ENCODE measurements at places on chromosomes 12 and 14. TPM values are rescaled to one million over a fixed set of nuclear protein-coding genes. Genes with fewer than 3 reads are reported as not detected.

TXNDC16 gene
- total RNA-seq: 11.9 TPM

SLC6A15 gene
- not detected for total RNA-seq

NID2 gene
- total RNA-seq: 1.0 TPM

VRTN gene
- total RNA-seq: not detected

PAH gene
- not detected for total RNA-seq

SPIC gene
- not detected for total RNA-seq

SYNE2 gene
- 175 TPM for total RNA-seq

FGF23 gene
- not detected for total RNA-seq

P2RX2 gene
- total RNA-seq: not detected

MMP19 gene
- not detected for total RNA-seq

INSM2 gene
- total RNA-seq: not detected

DHRS2 gene
- total RNA-seq: 0.18 TPM

CAND1 gene
- 135 TPM for total RNA-seq

FAIM2 gene
- total RNA-seq: not detected

DPF3 gene
- total RNA-seq: 11.3 TPM

TAS2R42 gene
- total RNA-seq: not detected

OTUB2 gene
- total RNA-seq: 1.8 TPM

LPAR5 gene
- 7.5 TPM for total RNA-seq

OAS1 gene
- 36.3 TPM for total RNA-seq

CCDC197 gene
- total RNA-seq: not detected

EPYC gene
- total RNA-seq: not detected

AHNAK2 gene
- 0.07 TPM for total RNA-seq

MYH7 gene
- not detected for total RNA-seq

FAM234B gene
- total RNA-seq: 4.0 TPM

ESYT1 gene
- total RNA-seq: 319 TPM

CLECL1 gene
- total RNA-seq: 2.3 TPM
